ENCODE measurements at places on chromosomes 1 and 21. TPM values are rescaled to one million over a fixed set of nuclear protein-coding genes. Genes with fewer than 3 reads are reported as not detected.

GRCh38 chr21:42956824-42957630 lies 17.3 kb upstream of the PKNOX1 start:
- no peak for DNase-seq

DNA sequence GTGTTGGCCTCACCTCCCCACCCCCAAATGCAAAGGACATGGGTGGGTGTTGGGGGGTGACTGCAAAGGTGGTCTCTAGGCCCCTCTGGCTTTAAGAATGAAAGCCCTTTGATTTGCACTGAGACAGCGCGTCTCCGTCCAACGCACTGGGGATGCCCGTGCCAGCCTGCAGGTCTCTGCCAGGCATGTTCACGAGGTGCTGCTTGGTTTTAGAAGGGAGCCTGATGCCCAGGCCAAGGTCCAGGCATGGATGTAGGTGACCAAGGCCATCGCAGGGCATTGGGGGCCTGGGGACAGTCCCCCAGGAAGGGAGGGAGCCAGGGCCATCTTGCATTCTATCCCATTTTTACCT lies 363.6 kb upstream of the VAMP3 start:
- DNase-seq: no peak

- no peak for DNase-seq
Measured at GRCh38 chr1:6788946-6789345, 3.7 kb downstream of the CAMTA1 start.

DNA sequence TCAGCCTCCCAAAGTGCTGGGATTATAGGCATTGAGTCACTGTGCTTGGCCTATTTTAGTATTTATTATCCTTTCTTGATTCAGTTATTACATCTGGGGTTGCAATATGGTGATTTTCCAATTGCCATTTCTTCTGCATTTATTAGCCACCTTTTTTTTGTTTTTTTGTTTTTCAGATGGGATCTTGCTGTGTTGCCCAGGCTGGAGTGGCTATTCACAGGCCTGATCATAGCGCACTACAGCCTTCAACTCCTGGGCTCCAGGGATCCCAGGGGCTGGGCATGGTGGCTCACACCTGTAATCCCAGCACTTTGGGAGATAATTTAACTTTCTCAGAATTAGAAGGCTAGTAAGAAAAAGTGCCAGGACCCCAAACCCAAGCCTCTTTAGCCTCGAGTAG lies 82.1 kb upstream of the PGD start:
- no peak for DNase-seq

DNA sequence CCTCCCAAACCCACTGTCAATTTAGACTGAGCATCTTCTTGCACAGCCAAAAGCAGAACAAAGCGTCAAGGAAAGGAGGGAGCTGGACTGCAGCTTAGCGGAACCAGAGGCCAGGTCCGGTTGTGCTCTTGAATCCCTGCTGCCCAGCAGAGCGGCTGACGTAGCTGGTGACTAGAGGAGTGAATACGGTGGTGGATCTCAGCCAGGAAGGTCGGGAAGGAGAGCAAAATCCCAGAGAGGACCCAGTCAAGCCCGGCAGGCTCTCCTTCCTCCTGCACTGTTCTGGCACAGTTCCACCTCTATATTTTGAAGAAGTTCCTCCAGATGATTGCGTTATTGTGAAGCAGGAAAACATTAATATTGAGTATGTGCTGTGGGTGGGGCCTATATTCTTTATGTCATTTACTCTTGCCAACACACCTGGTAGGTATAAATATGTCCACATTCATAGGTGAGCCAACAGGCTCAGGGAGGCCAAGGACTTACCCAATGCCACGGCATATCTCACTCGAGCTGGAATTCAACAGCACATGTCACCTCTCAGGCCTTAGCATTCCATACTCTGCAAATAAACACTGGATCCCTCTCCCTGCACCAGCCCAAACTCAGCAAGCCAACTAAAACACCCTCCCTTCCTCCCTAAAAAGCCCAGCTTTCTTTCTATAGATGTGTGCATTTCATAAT lies 23.6 kb upstream of the ABCB10 start:
- no peak for DNase-seq

GRCh38 chr1:27763358-27763757 lies 9.7 kb upstream of the STX12 start:
- DNase-seq: no peak

GRCh38 chr1:97654876-97655585 lies 265.8 kb downstream of the DPYD start:
- DNase-seq: no peak

GRCh38 chr1:230172016-230172537 lies 105.0 kb downstream of the GALNT2 start:
- no peak for DNase-seq

DNA sequence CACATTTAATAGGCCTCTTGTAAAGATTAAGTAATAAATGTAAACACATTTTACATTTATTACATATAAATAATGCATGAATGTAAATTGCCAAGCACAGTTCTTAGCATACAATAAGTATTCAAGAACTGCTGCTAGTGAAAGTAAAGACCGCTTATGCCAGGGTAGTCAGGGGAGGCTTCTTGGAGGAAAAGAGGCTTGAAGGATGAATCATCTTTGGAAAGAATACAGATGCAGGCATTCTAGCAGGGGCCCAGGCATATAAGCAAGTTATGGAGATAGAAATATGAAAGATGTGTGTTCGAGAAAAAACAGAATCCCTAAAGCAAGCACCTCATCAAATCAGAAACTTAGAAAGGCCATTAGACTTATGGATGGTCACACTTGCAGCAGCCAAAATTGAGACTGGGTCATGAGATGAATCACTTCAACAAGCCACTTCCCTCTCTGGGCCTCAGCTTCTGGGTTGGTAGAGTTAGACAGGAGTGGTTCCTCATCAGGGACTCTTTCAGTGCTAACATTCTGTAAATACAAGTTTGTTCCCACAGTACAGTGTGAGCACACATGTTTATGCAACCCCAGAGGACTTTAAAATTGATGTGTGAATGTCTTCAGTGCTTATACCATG lies 79.8 kb upstream of the ROR1 start:
- DNase-seq: no peak

SIKE1 gene
- 92.9 TPM for total RNA-seq

MAP3K6 gene
- 10.0 TPM for total RNA-seq
